Prostate gland (tissue), 2 donors: ENCODE measurements at places on chromosomes 16 and 17. TPM values are rescaled to one million over a fixed set of nuclear protein-coding genes. Genes with fewer than 3 reads are reported as not detected.

- DNase-seq = no peak
These were observed 147.1 kb downstream of the TANC2 start for GRCh38 chr17:63113167-63113566.

- no peak for DNase-seq
These were observed 15.3 kb downstream of the HSD11B2 start for GRCh38 chr16:67445913-67446907.

- DNase-seq = peak; percentile 90
These were observed 4.3 kb downstream of the CANT1 start for GRCh38 chr17:79005063-79005861.

GRCh38 chr16:6360641-6361040 lies 972.0 kb upstream of the RBFOX1 start:
- DNase-seq = no peak

- no peak for DNase-seq
These were observed 378.9 kb downstream of the PMP22 start for GRCh38 chr17:14886200-14886739.

GRCh38 chr16:13573903-13574302 lies 346.1 kb upstream of the ERCC4 start:
- no peak for DNase-seq

DNA sequence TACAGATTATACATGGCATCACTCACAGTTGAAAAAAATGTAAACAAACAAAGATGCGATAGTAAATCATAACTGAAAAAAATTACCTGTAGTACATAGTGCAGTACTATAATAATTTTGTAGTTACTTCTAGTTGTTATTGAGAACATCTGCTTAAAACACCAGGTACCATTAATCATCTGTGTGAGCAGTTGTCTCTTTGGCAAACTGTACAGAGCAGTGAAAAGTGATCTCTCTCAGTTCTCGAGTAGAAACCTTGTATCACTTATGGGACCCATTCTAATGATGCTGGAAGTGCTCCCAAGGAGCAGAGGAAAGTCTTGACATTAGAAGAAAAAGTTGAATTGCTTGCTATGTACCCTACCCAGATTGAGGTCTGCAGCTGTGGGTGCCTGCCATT lies 8.9 kb upstream of the TENT4B start:
- DNase-seq = no peak

DNA sequence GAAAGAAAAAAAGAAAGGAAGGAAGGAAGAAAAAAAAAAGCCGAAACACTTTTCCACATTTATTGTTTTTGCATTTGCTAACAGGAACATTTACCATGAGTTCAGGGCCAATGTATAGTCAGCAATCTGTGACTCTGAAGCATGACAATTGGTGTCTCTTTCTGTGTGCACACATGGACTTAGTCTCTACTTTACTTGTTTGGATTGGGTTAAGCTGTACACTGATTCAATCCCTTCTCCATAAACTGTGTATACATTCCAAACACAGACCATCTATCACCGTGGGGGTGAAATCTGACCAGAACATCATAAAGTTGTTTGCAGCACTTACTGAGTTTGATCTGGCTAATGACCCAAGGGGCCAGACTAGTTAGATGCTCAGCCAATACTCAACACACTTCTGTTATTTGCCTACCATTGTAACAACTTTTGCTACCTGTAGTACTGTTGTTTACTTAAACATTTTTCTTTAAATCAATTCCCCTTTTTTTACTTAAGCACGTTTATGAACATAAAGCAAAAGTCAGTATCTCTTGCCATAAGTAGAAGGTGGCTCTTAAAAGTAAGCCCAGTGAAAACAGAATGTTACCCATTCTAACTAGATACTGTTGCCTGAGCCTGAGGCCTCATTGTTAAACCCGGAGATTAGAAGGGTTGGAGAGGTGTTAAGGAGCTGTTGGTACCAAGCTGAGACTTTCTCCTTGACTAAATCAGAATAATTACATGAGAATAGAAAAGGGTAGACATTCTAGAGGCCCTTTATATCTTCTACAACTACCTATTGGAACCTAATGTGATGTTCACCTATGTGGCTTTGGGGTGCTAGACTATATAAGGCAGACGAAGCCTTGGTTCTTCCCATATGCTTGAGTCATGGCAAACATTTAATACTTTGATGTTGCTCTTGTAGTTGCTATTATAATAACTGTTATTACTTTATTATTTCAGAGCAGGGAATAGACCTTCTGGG lies 41.8 kb downstream of the SCNN1B start:
- DNase-seq = peak; percentile 15

DNA sequence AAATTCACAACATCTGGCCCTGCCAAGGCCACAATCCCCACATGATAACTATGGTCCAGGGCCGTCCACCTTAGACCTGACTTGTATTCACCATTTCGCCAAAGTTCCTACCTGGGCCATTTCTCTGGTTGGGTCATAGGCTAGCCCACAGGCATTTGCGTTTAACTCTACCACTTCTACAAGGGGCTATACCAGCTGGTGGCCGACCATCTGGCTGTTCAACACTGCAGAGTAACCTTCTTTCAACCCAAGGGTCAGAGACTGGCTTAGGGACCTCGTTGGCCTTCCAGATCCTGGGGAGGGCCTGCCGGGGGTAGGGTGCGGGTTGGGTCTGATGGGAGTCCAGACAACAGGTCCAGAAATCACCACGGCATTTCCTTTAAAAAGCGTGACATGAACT lies 242.3 kb upstream of the C16orf82 start:
- no peak for DNase-seq

GRCh38 chr17:19344311-19345066 lies 18.0 kb downstream of the B9D1 start:
- DNase-seq = no peak

GRCh38 chr17:14790521-14790920 lies 474.6 kb downstream of the PMP22 start:
- DNase-seq = no peak

GRCh38 chr17:50181591-50182560 lies 16.1 kb downstream of the SGCA start:
- no peak for DNase-seq

DNA sequence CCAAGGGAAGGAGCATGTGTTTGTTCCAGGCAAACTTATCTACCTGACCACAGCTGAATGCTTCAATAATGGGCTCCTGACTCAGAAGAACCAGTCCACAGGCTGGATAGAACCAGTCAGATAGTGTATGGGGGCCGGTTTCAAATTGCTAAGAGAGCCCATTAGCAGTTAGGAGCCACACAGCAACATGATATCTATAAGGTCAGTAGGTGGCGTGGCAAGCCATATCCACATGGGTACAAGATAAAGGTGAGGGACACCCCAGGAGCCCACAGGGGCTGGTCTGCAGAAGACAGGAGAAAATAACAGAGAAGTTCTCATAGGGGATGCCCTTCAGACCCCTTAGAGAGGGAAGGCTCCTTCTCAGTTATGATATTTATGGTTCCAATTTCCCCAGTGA lies 31.6 kb upstream of the CDRT15 start:
- DNase-seq = no peak

DNA sequence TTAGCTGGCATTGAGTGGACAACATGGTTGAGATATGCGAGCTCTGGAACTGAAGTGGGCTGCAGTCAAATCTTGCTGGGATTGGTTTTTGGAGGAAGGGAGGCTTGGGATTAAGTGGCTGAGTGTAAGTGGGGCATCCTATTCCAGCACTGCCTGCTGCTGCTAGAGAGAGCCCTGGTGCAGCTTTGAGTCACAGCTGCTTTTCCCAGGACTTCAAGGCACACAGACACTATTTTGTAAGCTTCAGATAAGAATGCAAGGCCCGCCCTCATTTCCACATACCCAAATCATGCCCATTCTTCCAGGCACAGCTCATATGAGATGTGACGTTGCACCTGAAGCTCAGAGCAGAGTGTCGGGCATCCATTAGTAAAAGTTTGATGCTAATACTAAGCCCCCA lies 10.2 kb upstream of the MAF start:
- no peak for DNase-seq

DNA sequence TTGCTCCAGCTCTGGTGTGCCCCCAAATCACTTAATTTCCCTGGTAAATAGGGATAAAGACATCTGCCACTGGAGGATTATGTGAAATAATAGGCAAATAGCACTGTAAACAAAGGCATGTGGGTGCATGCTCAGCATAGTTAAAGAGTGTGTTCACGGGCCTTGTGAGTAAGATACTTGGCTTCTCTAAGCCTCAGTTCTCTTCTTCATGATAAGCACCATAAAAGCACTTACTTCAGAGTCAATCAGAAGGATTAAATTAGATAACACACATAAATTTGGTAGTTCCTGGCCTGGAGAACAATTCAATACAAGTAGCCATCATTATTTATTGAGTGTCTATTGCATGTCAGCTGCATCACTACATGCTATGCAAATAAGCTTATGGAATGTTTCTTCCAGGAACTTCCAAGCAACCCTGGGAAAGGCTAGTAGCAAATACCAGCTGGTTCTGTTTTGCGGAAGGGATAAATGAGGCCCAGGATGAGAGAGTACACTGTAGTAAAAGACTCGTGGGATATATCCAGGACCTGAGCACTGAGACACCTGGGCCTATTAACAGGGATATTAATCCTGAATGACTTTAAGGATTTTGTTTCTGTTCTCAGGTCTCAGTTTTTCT lies 14.5 kb downstream of the CCL11 start:
- DNase-seq = no peak

DNA sequence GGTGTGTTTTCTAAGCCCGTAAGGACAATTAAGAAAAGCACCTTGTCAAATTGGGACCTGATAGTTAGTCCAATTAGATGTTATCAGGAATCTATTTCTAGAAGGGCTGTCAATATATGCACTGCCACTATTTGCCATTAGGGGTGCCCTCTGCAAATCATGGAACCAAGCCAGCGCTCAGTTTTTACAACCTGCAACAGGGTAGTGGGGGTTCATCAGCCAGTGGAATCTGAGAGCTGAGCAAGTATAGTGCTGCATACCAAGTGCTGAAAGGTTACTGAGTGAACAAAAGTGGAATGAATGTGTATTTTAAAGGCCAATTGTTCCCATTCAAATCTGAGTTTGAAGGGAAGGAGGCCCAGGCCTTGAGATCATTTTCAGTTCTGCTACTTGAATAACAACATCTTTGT lies 10.4 kb downstream of the PRR11 start:
- no peak for DNase-seq

- DNase-seq = no peak
These were observed 9.1 kb downstream of the CEP20 start for GRCh38 chr16:15879255-15879811.

The BOLA2B gene
- 137 TPM for total RNA-seq

The MPV17L gene
- total RNA-seq = 13.5 TPM

The CA5A gene
- total RNA-seq = not detected

The SPNS2 gene
- total RNA-seq = 14.0 TPM

The ITGAL gene
- total RNA-seq = 12.7 TPM

The MYH13 gene
- total RNA-seq = not detected

The CCL22 gene
- not detected for total RNA-seq
